ENCODE measurements at places on chromosomes 3 and 15.

GRCh38 chr15:70318594-70319465 is 221.1 kb upstream of the TLE3 start:
- DNase-seq: no peak

DNA sequence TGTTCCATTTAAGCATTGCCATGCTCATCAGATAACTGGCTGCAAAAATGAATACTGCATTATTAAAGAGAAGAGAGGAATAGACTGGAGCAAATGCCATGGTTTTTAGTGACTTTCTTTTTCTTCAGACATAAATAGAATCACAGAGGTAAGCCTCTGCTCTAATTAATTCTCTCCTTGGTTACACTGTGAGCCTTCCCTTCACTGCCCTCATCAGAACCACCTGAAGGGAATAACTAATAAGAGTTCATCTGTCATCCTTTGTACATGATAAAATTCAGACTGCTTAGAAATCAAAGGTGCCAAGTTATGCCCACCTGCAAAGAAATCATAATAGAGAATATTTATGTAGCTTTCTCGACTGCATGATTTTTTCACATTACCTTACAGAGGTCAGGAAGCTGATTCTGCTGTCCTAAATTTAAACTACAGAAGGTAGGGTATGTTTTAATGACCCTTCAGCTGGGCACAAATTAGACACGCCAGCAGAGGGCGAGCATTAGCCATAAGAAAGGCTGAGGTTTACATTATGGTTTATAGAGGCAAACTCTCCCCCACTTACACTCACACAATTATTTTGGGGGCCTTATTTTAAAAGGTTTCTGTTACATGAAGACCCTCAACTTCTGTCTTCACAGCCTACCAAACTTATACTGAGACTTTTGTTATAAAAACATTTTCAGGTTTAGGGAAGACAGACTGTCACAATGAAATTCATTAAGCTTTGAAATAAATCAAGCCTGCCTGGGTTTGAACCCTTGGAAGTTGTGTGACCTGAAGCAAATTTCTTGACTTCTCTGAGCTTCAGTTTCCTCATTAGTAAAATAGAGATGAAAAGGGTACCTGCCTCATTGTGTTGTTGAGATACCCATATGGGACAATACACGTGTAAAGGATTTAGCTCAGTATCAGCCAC is 15.3 kb upstream of the UNC13C start:
- DNase-seq: peak; percentile 4

DNA sequence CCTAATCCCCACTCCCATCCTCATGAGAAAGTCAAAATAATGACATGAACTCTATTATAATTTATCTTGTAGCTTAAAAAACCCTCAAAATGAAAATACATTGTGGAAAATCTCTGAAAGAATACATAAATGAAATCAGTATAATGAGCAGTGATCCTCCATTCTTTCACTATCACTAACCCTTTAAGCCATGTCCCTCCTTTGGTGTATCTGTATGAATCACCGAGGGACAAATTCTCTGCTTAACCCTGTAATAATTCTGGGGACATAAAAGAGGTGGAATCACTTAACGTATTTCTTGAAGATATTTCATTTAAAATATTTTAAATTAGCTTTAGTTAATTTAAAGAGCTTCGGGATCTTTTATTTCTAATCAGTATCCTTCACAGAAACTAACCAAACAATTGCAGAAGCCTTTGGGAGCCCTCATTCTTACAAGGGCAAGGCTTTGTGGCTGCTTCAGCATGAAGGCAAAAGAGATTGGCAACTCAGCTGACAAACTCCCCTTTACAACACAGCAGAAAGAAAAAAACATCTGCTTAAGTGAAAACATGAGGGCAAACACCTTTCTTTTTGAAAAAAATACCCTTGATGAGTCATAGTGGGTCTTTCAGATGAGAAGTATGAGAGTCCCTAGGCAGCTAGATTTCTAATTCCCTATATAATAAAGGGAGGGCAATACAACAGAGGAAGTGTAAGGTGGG is 44.0 kb upstream of the ALCAM start:
- no peak for DNase-seq

DNA sequence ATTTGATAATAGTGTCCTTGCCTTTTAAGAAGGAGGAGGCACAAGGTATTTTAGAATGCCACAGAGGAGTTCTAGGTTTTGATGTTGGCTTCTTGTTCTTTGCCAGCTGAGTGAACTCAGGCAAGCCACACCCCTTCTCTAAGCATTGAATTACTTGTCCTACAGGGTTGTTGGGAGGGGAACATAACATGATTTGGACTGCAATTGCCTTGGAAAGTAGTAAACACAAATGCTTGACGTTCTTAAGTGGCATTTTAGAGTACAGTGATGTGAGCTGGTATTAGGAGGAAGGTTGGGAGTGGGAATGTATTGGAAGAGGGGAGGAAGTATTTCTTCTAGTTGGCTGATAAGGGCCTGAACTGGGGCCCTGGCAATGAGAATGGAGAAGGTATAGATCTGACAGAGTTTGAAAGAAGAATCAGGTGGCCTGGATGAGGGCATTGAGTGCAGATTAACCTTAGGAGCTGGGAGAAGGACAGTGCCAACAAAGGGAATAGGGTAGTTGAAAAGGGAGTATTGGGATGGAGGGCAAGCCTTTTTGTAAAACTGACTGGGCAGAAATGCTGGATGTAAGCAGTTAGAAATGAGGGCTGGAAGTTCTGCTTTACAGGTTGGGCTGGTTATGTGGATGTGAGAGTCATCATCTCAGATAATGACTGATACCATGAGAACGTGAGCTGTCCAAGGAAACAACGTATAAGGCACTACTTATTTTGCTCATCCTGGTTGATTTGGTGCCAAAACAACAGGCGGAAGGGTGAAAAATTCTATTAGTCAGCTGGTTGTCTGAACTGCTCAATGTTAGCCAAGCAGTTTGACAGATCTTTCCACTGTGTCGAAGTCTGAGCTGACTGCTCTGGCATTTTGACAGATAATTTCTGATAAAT is 16.7 kb downstream of the KAT2B start:
- DNase-seq: no peak

DNA sequence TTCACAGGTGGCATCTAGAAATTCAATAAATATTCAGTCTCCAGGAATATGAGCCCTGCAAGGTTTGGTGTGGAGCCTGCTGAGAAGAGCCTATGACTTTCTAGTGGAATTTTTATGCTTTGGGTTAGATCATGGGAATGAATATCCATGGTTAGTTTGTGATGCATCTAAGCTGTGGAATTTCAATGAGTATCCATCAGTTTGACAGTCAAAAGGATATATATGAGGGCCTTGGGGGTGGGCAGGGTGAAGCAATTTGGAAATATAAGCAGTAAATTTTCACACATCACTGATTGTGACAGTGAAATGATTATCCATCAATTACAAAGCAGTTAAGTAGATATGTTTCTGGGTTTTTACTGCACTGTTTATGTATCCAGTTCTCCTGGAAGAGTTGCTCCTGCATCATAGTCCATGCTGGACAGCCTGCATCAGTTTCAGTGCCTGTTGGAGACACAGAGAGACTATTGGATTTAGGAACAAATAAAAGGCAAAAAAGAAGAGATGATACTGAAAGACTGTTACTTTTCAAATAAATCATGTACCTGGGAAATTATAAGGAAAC is 530.8 kb downstream of the MFSD1 start:
- DNase-seq: no peak

DNA sequence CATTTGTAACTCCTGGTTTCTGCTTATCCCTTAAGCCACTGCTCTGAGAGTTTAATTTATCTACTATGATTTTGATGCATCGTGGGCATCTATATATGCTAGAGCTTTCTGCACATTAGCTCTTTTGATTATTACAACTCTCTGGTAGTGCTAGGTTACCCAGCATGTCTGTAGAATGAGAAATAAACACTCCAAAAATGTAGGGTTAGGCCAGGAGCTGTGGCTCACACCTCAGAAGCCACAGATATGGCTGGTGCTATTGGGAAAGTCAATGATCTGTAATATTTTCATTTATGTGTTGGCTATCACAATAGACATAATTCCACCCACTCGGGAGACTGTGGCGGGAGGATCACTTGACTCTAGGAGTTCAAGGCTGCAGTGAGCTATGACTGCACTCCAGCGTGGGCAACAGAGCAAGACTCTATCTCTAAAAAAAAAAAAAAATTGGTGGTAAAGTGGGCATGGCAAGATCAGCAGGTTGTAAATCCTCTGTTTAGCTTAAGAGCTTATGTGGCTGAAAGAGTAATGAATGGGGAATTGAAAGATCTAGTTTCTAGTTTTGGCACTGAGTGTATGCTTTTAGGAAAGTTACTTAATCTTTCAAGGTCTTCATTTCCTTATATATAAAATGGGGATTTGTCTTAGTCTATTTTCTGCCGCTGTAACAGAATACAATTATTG is 6.3 kb downstream of the TIGIT start:
- DNase-seq: no peak

GRCh38 chr3:111509308-111509707 is 32.7 kb upstream of the CD96 start:
- DNase-seq: no peak

- no peak for DNase-seq
Measured at GRCh38 chr15:26443321-26443720, 329.5 kb downstream of the GABRB3 start.

GRCh38 chr3:181629029-181629428 is 82.7 kb upstream of the SOX2 start:
- DNase-seq: no peak

GRCh38 chr3:45081506-45082141 is 55.5 kb downstream of the CLEC3B start:
- no peak for DNase-seq

DNA sequence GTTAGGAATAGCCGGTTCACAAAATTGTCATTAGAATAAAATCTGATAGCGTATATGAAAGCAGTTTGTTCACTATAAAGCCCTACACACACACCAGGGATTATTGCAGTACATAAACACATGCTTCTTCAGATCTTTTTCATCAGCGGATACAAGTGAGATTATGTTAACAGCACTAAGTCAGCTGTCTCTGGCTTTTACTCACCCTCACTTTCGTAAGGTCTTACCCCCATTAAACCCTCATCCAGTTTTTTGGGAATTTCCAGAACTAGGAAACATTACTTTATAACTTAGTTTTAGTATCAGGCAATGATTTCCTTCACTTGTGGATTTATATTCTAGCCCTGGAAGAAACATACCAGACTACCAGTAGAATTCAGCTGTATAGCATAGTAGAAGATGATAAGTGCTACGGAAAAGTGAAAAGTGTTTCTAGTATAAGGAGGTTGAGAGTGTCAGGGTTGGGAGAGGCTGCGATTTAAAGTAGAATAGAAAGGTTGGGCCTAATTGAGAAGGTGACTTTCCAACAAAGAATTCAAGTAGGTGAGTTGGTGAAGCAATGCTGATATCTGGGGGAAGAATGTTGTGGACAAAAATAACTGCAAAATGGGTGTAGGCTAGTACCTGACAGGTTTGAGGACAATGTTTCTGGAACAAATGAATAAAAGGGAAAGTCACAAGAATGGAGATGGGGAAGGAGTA is 22.7 kb downstream of the TMEM207 start:
- DNase-seq: no peak

DNA sequence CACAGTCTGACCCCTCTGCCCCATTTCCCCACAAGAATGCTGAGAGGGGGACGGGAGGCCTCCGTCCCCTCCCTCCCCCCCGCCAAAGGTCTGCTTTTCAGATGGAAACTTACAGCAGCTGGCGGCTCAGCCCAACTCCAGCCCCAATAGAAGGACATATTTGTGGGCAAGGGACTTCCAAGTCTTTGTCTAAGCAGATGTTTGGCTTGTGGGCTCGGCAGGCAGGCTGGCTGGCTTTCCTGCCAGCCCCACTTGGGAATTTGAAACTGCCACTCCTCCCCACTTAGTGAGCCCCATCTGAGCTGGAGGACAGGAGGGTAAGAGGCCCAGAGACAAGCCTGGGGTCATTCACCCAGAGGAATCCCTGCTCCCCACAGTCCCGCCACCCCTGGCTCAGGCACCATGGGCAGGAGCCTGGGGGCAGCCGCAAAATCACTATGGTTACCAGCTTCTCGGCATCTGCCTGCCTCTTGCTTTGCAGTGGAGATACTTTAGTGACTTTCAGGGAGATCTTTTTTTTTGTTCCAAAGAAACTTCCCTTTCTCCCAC is 53.6 kb downstream of the LMCD1 start:
- no peak for DNase-seq

DNA sequence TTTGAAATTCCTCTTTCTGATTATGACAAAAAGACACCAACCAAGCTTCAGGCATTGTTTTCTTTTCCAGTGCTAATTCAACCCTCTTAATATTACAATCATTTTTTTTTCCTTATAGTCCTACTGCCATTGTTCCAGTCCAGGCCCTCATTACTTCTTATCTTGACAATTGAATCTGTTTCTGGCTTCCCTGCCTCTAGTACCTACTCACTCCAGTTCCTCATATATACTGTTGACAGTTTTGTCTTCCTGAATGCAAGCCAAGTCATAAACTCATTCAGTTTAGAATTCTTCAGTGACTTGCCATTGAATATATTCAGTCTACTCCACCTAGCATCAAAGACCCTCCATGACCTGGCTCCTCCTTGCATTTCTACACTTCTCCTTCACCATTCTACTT is 507.4 kb downstream of the FGF12 start:
- DNase-seq: no peak

GRCh38 chr3:100260081-100260684 is 609 bp upstream of the TBC1D23 start:
- DNase-seq: peak; percentile 1

DNA sequence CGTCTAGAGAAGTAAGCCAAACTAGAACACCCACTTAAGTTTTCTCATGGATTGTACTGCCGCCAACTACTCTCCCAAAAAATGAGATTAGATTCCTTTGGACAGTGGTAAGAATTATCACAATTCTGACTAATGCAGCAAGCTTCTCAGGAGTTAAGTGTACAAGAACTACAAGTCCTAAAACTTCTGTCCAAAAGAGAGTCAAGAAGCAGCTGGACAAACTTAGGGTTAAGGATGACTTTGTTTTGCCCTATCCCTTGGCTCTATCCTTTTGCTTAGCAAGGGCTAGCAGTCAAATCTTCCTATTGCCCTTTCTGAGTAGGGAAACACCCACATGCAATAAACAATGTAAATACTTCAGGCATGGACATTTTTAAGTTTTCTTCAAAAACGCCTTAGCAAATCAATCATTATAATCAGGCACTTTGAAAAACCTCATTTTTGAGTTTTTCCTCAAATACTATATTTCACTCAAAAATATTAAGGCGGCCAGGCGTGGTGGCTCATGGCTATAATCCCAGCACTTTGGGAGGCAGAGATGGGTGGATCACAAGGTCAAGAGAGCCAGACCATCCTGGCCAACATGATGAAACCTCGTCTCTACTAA is 19.5 kb downstream of the RAF1 start:
- no peak for DNase-seq

- DNase-seq: peak; percentile 35
Measured at GRCh38 chr3:46299608-46300460, 54.1 kb upstream of the CCR2 start.

DNA sequence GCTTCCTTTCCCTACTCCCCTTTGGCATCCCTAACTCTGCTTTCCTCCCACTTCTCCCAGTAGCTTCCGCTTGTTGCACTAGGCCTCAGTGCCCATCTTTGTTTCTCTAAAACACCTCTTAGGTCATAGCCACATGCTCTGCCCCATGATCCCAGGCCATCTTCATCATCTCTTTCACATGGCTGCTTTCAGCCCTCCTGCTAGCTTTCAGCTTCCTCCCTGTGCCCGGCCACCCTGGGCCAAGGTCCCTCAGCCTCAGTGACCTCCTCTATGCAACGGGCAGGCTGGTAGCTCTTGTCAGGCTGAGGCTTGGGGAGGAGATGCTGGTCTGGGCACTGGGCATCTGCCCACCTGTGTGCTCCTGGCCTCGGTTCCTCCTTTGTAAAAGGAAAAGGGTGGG is 2.3 kb downstream of the PLEKHO2 start:
- DNase-seq: no peak

GRCh38 chr3:51394541-51394940 is 3.5 kb downstream of the RBM15B start:
- no peak for DNase-seq

Measured in CD4-positive, alpha-beta T cell treated with Interleukin-12 subunit alpha and Interleukin-12 subunit beta, for 1 hour (primary cell).